SJSA1 (cell line): ENCODE measurements at places on chromosomes 11 and 22.

DNA sequence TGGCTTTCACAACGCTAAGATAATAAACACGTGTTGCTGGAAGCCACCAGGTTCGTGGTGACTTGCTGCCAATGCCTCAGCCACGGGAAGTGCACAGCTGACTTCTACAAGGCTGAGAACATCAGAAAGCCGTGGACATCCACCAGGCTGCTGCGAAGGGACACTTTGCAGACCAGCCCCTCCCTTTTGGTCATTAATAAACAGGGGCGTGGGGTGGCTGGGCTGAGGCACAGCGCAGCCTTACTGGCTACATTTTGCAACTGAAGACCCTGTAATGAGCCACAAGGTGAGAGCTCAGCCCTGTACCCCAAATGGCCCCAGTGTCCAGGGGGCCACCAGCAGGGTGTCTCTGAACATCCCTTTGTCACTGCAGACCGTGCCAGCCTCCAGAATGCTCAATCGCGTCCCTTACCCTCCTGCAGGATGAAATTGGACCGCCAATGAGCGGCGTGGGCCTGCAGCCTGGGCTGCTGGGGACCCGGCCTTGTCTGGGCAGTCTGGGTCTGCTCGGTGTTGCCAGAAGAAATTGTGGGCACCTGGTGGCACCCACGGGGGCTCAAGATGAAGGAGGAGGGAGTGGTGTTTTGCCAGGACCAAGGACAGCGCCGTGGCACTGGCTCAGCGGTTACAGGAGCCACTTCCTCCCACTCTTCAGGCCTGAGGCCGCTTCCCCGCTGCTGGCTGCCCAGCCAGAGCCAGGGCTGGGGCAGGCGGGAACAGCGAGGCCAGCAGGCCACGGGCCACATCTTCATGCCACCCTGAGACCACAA, 181.9 kb downstream of the CTTN start:
- no peak for DNase-seq

DNA sequence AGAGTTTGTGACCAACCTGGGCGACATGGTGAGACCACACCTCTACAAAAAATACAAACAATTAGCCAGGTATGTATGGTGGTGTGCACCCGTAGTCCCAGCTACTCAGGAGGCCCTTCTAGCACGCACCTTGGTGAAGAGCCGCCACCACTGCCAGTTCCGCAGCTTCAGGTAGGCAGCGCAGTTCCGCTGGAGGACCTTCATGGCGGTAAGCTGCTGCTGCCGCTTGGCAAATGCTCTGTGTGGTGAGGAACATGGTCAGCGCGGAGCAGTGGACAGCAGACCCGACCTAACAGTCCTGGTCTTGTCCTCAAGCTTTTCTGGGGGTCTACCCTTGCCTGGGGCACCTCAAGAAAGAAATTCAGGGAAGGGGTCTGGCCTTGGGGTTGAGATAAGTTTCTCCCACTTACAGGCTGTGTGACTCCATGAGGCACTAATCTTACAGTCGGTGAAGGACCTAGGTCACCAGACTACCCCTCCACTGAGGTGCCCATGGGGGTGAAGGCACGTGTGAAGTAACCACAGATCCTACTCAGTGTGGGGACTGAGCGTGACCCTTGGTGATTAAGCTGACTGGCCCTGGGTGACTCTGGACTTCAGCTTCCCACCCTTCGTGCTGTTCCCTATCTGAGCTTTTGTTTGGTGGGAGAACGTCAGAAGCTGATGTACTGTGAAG, 49.6 kb downstream of the APOL1 start:
- DNase-seq, result peak; percentile 44

DNA sequence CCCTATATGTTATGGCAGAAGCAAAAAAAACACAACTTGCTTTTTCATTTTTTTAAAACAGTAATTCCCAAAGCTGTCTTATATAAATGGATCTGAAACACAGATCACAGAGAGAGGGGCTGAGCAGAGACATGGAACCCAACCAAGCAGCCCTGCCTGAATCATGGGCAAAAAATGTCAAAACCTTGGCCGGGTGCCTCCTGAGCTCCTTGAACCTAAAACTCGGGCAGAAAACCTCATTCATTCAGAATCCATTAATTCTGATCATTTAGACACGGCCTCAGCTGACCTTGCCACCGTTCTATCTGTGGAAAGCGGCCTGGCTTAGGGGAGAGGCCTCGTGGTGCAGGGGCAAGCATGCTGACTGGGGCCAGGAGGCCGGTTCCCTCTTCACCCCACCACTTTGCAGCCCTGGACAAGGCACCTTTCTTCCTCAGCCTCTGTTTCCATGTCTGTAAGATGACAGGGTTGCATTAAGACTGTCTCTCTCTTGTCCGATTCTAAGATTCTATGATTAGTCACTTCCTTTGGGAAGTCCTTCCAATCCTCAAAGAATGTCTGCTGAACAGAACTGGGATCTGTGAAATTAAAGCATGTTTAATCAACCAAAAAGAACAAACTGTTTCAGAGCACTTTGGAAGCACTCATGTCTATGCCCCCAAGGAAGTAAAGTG, 26.0 kb downstream of the TENM4 start:
- DNase-seq, result no peak

GRCh38 chr11:30481330-30481729, 104.8 kb downstream of the MPPED2 start:
- no peak for DNase-seq

GRCh38 chr11:120197977-120198376, 12.9 kb upstream of the OAF start:
- DNase-seq, result no peak

DNA sequence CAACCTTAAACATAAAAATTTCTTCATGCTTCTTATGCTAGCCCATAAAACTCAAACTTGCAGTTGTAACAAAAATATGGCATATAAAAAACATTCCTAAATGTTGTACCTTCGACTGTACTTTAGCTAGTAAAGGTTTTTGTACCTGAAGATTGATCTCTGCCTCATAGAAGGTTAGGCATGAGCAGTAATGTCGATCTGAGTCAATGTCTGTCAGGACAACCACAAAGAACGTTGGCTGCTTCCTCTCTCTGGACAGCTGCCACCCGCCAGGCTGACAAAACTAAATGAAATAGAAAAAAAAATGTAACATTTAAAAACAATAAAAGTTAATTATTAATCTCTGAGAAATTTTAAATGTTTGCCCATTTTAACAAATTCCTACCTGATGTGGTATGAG, 251.3 kb downstream of the SBF2 start:
- DNase-seq, result no peak

DNA sequence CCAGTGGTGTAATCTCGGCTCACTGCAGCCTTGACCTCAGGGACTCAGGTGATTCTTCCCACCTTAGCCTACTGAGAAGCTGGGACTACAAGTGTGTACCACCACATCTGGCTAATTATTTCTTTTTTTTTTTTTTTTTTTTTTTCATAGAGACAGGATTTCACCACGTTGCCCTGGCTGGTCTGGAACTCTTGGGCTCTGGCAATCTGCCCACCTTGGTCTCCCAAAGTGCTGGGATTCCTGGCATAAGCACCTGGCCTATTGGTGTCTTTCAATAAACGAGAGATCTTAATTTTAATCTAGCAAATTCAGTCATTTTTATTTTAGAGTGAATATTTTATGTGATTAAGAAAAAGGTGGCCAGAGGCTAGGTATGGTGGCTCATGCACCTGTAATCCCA, 40.1 kb downstream of the DGCR2 start:
- no peak for DNase-seq

DNA sequence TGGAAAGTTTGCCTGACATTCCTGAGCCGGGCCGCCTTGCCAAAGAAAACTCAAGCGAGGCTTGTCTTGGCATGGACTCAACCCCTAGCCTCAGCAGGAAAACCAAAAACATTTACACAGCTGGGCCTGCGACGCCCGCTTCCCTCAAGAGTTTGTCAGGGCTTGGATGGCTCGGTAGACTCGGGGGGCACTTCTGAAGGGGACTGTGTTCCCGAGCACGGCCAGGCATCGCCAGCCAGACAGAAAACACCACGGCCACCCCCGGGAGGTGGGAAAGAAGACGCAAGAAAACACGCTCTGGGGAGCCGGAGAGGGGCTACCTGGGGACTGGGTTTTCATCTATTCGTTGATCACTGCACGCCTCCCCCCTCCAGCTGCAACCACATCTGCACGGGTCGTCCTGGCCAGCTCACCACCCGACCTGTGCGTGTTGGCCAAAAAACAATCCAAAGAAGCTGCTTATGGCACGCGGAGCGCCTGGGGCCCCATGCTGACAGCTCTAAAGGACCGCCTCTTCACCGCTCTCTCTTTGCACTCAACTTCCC, 380.7 kb downstream of the MN1 start:
- peak; percentile 80 for DNase-seq

DNA sequence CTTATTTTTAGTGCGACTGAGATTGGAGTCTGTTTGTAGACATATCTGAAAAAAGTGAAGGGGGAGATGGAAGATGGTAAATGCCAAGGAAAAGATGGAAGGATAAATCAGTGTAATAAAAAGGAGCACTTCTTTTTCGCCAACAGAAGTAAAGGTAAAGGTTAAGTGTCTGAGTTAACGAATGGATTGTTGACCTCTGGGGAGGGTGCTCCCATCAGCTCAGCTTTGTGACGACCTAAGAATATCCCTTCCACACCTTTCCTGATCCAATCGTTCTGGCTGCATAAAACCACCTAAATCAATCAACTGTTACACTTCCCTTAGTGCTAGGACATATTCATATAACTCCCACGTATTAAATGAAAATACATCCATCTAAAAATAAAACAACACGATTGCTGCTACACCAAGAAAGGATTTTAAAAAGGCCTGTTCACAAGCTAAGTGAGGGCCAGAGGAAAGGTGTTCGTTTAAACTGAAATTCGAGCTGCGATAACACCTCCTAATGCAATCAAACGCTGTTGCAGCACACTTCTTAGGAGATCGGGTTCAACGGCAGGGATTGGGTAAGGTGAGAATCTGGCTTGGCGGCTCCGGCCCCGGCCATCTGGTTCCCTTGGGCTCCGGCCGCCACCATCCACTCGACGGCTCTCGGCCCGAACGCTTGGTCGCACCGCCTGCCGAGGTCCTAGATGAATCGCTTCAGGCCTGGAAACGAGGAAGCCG, 658 bp downstream of the C11orf71 start:
- no peak for DNase-seq

GRCh38 chr11:35517481-35517880, 7.9 kb downstream of the PAMR1 start:
- no peak for DNase-seq

DNA sequence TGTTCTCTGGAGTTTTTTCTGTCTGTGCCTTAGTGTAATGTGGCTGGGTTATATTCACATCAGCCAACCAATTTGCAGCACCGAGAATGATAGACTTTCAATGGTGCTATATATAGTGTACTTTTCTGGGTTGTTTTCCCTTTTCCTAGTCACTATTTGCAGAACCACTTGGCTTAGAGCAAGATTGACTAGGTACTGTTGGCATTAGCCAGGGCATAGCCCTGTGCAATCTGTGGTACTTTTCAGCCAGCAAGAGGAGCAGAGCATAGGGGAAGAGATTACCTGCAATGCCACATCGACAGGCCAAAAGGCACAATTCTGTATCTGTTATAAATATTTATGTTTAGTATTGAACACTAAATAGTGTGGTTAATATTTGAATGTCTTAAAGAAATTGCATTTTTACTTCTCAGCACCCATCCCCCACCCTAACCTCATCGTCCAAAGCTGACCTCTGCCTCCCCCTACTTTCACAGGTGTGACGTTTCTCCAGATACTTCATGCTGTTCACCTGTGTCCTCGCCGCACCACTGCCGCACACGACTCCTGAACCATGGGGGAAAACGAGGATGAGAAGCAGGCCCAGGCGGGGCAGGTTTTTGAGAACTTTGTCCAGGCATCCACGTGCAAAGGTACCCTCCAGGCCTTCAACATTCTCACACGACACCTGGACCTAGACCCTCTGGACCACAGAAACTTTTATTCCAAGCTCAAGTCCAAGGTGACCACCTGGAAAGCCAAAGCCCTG, 51.4 kb downstream of the MICAL2 start:
- DNase-seq, result no peak

DNA sequence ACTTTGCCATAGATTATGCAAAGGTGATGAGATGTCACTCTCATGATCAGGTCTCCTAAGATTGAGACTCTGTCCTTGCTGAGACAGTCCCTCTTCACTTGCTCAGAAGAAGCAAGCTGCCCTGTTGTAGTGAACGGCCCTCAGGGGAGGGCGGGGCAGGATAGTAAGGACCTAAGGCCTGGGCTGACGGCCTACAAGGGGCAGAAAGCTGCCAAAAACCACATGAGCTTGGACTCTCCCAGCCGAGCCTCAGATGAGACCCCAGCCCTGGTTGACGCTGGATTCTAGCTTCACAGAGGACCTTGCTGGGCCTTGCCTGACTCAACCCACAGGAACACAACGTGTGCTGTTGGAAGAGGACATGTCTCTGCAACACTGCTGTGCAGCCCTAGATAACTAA, 1182.5 kb downstream of the TBC1D22A start:
- no peak for DNase-seq
